Mesenchymal stem cell (in vitro differentiated cells and primary cell): ENCODE measurements at places on chromosomes 2 and 18.

- H3K4me1 ChIP-seq, result no peaks in the 10 kb centered on the region
- no peaks in the 10 kb centered on the region for H3K27me3 ChIP-seq
- peak; percentile 5 for DNase-seq
- no peak overlapping the region for H3K27ac ChIP-seq
Measured at GRCh38 chr18:55610506-55610905, 22.5 kb upstream of the TCF4 start.

DNA sequence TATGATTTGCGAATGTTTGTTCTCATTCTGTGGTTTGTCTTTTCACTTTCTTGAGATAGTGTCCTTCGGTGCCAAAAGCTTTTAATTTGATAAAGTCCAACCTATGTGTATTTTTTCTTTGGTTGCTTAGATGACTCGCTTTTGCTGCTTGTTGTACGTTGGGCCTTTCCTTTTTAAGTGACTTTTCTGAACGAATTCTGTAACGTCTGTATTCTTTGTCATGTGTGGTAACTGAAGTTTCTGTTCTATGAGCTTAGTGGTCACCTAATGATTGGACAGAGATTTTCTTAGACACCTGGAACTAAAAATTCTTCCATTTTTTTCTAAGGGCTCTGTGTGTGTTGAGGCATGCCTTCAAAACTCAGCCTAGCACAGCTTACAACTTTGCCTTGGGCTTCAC is 19.6 kb upstream of the PROKR1 start:
- no peaks in the 10 kb centered on the region for H3K36me3 ChIP-seq
- H3K4me1 ChIP-seq, result no peaks in the 10 kb centered on the region

GRCh38 chr2:218370410-218371063 is 11.5 kb upstream of the SLC11A1 start:
- H3K36me3 ChIP-seq, result no peaks in the 10 kb centered on the region
- peak; percentile 90 for DNase-seq
- H3K27ac ChIP-seq, result no peak overlapping the region
- H3K4me1 ChIP-seq, result peaks cover 4% of the 10 kb centered on the region

- H3K4me3 ChIP-seq, result no peak overlapping the region
- no peaks in the 10 kb centered on the region for H3K27me3 ChIP-seq
- no peak overlapping the region for H3K27ac ChIP-seq
- DNase-seq, result no peak
Measured at GRCh38 chr2:14881651-14882327, 249.3 kb downstream of the LRATD1 start.

- no peaks in the 10 kb centered on the region for H3K27me3 ChIP-seq
- H3K4me3 ChIP-seq, result no peak overlapping the region
- no peaks in the 10 kb centered on the region for H3K36me3 ChIP-seq
Measured at GRCh38 chr2:196217116-196217515, 45.7 kb upstream of the STK17B start.

GRCh38 chr2:159177957-159178356 is 108.5 kb downstream of the WDSUB1 start:
- peaks cover 13% of the 10 kb centered on the region for H3K36me3 ChIP-seq
- no peaks in the 10 kb centered on the region for H3K4me1 ChIP-seq
- H3K27ac ChIP-seq, result no peak overlapping the region
- H3K27me3 ChIP-seq, result no peaks in the 10 kb centered on the region

- peaks cover 48% of the 10 kb centered on the region for H3K36me3 ChIP-seq
- H3K27ac ChIP-seq, result no peak overlapping the region
- H3K27me3 ChIP-seq, result no peaks in the 10 kb centered on the region
- peaks cover 4% of the 10 kb centered on the region for H3K4me1 ChIP-seq
Measured at GRCh38 chr2:86445436-86445835, 4.3 kb downstream of the KDM3A start.

DNA sequence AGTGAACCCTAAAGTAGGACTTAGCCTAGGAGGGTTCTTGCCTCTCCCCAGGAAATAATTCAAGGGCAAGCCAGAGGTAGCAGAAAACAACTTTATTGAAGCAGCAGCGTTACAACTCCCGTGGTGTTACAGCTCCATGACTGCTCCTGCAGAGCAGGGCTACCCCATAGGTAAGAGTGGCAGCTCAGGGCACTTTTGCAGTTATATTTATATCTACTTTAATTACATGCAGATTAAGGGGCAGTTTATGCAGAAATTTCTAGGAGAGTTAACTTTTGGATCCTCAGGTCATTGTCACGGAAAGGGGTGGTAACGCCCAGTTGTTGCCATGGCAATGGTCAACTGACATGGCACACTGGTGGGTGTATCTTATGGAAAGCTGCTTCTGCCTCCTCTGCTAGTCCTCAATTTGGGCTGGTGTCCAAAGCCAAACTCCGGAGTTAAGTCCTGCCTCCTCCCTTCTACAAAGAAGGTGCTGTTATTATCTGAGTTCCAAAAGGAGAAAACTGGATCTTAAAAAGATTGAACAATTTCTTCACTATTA is 1413.0 kb downstream of the DSC3 start:
- no peaks in the 10 kb centered on the region for H3K27me3 ChIP-seq
- no peak overlapping the region for H3K4me3 ChIP-seq
- no peak for DNase-seq
- no peaks in the 10 kb centered on the region for H3K4me1 ChIP-seq
- H3K36me3 ChIP-seq, result no peaks in the 10 kb centered on the region

GRCh38 chr18:48991676-48992075 is 40.9 kb upstream of the SMAD7 start:
- H3K27ac ChIP-seq, result no peak overlapping the region
- peaks cover 54% of the 10 kb centered on the region for H3K4me1 ChIP-seq
- no peak overlapping the region for H3K4me3 ChIP-seq
- no peaks in the 10 kb centered on the region for H3K36me3 ChIP-seq
- DNase-seq, result no peak

- peaks cover 6% of the 10 kb centered on the region for H3K4me1 ChIP-seq
- H3K27me3 ChIP-seq, result no peaks in the 10 kb centered on the region
- H3K27ac ChIP-seq, result peak overlapping the region; percentile 75
- H3K36me3 ChIP-seq, result no peaks in the 10 kb centered on the region
- peak overlapping the region; percentile 32 for H3K4me3 ChIP-seq
- peak; percentile 57 for DNase-seq
Measured at GRCh38 chr2:173590276-173590861, 235.7 kb downstream of the CDCA7 start.

DNA sequence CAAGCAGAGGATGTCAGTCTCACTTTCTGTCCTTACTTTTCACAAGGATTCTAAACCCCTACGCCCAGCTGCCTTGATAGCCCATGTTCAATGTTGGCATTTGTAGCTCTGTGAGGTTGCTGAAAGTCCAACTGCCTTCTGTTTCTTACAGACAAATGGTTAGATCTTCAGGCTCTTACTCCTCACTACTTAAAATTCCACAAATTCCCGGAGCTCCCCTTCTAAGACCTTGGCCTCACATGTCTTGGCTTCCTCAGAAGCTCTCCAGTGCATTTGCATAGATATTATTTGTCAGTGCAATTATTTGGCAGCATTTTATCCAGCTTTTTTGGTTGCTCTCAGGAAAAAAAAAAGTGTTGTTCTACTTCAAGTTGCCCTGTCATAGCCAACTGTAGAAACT is 453.7 kb upstream of the CELF4 start:
- H3K27me3 ChIP-seq, result no peaks in the 10 kb centered on the region
- H3K4me1 ChIP-seq, result peaks cover 2% of the 10 kb centered on the region
- H3K4me3 ChIP-seq, result no peak overlapping the region
- H3K27ac ChIP-seq, result no peak overlapping the region

GRCh38 chr2:237693291-237693994 is 66.1 kb downstream of the LRRFIP1 start:
- H3K4me3 ChIP-seq, result peak overlapping the region; percentile 90
- DNase-seq, result peak; percentile 74
- H3K4me1 ChIP-seq, result peaks cover 39% of the 10 kb centered on the region
- H3K27ac ChIP-seq, result peak overlapping the region; percentile 76

DNA sequence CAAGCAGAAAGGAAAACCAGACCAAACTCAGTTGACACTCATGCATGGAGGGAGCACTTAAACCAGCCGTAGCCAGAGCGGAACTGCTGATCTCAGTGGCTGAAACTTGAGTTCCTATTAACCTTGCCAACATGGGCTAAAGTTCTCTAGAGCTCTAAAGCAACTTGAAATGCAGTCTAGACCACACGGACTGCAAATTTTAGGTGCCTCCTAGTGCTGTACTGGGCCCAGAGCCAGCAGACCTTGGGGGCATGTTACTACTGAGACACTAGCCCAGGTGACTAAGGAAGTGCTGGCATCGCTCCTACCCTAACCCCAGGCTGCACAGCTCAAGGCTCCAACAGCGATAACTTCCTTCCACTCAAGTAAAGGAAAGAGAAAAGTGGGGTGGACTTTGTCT is 236.5 kb downstream of the AKAIN1 start:
- no peak overlapping the region for H3K27ac ChIP-seq
- H3K27me3 ChIP-seq, result no peaks in the 10 kb centered on the region
- no peak overlapping the region for H3K4me3 ChIP-seq
- no peak for DNase-seq
- H3K4me1 ChIP-seq, result no peaks in the 10 kb centered on the region

- H3K27me3 ChIP-seq, result no peaks in the 10 kb centered on the region
- no peaks in the 10 kb centered on the region for H3K4me1 ChIP-seq
- H3K27ac ChIP-seq, result no peak overlapping the region
- no peak overlapping the region for H3K4me3 ChIP-seq
- no peaks in the 10 kb centered on the region for H3K36me3 ChIP-seq
Measured at GRCh38 chr2:14565666-14566065, 66.9 kb upstream of the LRATD1 start.

GRCh38 chr2:216001216-216002100 is 11.9 kb downstream of the MREG start:
- DNase-seq, result no peak
- no peaks in the 10 kb centered on the region for H3K27me3 ChIP-seq
- H3K4me3 ChIP-seq, result no peak overlapping the region

GRCh38 chr18:10164271-10165071 is 250.7 kb downstream of the VAPA start:
- H3K4me3 ChIP-seq, result no peak overlapping the region
- no peaks in the 10 kb centered on the region for H3K27me3 ChIP-seq
- no peaks in the 10 kb centered on the region for H3K4me1 ChIP-seq
- H3K36me3 ChIP-seq, result no peaks in the 10 kb centered on the region

DNA sequence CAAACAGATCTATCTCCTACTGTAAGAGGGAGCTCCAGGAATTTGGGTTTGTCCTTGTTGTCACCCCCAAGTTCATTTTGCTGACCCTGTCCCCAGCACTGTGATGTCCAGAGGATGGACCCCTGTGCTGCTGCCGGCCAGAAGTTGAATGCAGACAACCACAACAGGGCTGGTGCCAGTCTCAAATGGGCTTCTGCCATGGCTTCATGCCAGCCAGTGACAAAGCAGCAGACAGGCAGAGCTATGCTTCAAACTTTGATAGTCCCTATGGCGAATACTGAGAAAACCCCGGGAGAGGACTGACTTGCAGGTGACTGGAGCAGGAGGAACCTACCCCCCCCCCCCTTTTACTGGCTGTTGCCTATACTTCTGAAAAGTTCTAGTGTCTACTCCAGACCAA is 3.2 kb downstream of the SMAD7 start:
- peaks cover 25% of the 10 kb centered on the region for H3K4me1 ChIP-seq
- H3K27ac ChIP-seq, result peak overlapping the region; percentile 76
- peaks cover 34% of the 10 kb centered on the region for H3K36me3 ChIP-seq
- H3K4me3 ChIP-seq, result peak overlapping the region; percentile 73
- H3K27me3 ChIP-seq, result no peaks in the 10 kb centered on the region
- peak; percentile 22 for DNase-seq

GRCh38 chr2:20094955-20095354 is 43.5 kb upstream of the LAPTM4A start:
- H3K27me3 ChIP-seq, result no peaks in the 10 kb centered on the region
- H3K4me3 ChIP-seq, result no peak overlapping the region
- no peaks in the 10 kb centered on the region for H3K36me3 ChIP-seq
- peaks cover 32% of the 10 kb centered on the region for H3K4me1 ChIP-seq

- H3K27ac ChIP-seq, result no peak overlapping the region
- H3K36me3 ChIP-seq, result peaks cover 21% of the 10 kb centered on the region
- H3K4me1 ChIP-seq, result peaks cover 6% of the 10 kb centered on the region
- no peak overlapping the region for H3K4me3 ChIP-seq
- no peak for DNase-seq
- no peaks in the 10 kb centered on the region for H3K27me3 ChIP-seq
Measured at GRCh38 chr18:58355243-58355642, 273.6 kb downstream of the ALPK2 start.

DNA sequence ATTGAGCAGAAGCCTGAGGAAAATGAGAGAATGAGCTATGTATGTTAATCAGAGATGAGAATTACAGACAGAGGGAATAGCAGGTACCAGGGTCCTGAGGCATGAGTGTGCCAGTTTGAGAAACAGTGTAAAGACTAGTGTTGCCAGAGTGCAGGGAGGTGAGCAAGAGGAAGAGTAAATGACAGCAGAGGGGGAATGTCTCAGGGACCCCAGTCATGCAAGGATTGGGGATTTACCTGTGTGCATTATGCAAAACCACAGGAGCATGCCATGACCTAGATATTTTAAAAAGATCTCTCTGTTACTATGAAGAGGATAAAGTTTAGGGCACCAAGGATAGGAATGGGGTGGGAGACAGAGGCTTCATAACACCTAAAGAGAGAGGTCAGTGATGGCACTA is 72.1 kb downstream of the TTC32 start:
- H3K27me3 ChIP-seq, result peaks cover 3% of the 10 kb centered on the region
- no peaks in the 10 kb centered on the region for H3K4me1 ChIP-seq
- H3K4me3 ChIP-seq, result no peak overlapping the region

DNA sequence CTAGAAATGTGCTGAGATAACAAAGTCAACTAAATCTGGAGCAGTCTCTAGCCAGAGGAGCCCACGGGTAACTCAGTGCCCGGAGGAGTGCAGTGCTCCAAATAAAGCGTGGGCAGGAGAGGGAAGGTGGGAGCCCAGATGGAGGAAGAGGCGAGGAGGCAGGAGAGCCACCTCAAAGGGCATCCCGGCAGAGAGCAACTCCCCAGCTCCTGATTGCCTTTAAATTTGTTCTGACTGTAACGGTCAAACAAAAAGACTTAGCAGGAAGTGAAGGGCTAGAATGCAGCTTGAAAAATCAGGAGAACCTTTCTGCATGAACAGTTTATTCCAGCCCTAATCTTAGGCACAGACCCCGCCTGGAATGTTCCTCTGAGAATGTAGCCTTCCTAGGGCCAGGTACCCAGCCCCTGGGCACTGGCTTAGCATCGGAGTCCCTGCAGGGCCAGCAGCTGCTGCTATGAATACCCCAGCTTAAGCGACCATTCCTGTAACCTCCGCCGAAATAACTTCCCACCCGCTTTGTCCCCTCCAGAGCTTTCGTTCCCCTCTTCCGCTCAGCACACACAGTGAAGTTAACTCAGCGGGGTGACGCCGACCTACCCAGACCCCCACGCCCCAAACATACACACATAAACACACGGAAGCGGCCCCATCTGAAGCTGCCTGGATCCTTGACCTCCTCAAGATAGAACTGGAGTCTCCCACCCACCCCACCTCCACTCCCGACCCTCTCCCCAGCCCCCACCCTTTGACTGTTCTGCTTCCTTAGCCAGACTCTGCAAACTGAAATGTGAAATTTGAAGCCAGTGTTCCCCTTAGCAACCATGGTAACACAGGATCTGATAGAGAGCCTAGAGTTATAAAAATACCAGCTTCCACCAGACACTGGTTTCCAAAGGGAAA is 123.2 kb downstream of the SMAD7 start:
- peaks cover 15% of the 10 kb centered on the region for H3K36me3 ChIP-seq
- peak overlapping the region; percentile 92 for H3K27ac ChIP-seq
- H3K4me1 ChIP-seq, result peaks cover 44% of the 10 kb centered on the region
- peak; percentile 89 for DNase-seq

GRCh38 chr2:104794441-104794840 is 59.5 kb upstream of the POU3F3 start:
- H3K4me1 ChIP-seq, result peaks cover 6% of the 10 kb centered on the region
- H3K27me3 ChIP-seq, result no peaks in the 10 kb centered on the region
- no peak overlapping the region for H3K27ac ChIP-seq
- no peak overlapping the region for H3K4me3 ChIP-seq
